ENCODE measurements at places on chromosomes 2 and 18.
A peak's percentile ranks its signal among the peaks of the same experiment; 100 is the strongest.

- no peak for DNase-seq
Measured at GRCh38 chr2:30661173-30662107, 145.8 kb downstream of the CAPN13 start.

DNA sequence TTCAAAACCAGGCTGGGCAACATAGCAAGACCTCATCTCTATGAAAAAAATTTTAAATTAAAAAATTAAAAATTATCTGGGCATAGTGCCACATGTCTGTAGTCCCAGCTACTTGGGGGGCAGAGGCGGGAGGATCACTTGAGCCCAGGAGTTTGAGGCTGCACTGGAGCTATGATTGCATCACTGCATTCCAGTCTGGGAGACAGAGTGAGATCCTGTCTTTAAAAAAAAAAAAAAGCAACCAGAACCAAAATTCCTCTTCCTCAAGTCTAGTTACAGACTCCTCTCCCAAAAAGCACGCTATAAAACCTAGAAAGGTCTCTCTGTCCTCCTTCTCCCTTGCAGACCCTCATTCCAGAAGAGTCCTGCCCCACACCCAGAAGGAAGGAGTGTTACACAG is 23.9 kb downstream of the TNFAIP6 start:
- DNase-seq, result no peak

DNA sequence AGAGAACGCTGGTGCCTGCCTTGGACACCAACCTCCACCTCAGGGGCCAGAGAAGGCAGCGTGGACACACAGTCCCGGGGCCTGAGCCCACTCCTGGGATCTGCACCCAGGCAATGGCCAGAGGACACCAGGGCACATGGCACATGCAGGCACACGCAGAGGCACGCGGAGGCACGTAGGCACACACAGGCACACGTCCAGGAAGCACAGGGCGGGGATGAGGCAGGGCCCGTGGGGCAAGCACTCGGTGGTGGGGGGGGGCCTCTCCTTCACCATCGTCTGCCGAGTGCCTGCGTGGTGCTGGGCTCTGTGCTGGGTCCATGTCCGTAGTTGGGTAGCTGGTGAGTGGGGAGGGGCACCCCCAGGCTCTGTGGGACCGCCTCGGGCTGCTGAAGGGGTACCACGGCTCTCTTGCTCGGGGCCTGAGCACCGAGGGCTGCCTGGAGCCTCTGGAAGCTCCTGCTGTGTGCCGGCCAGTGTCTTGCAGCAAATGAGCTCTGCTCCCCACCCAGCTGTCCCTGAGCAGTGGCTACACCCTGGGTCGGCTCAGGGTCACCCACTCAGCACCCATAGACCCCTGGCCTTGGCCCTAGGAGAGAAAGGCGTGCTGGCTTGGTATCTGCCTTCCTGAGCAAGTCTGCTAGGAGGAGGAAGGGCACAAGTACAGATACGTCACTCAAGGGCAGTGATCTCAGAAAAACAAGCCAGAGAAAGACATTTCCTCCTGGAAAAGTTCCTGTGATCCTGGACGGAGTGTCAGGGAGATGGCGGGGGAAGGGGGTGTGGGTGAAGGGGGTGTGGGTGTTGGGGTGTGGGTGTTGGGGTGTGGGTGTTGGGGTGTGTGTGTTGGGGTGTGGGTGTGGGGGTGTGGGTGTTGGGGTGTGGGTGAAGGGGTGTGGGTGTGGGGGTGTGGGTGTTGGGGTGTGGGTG is 26.4 kb downstream of the RTP5 start:
- no peak for DNase-seq

- no peak for DNase-seq
Measured at GRCh38 chr2:99641999-99642398, 152.2 kb upstream of the REV1 start.

GRCh38 chr2:1340141-1340512 is 73.1 kb upstream of the TPO start:
- DNase-seq, result no peak

GRCh38 chr18:9003406-9004100 is 98.9 kb upstream of the NDUFV2 start:
- DNase-seq, result no peak

GRCh38 chr2:130341562-130342019 is 1.1 kb upstream of the IMP4 start:
- peak; percentile 32 for DNase-seq

- no peak for DNase-seq
Measured at GRCh38 chr2:218810256-218810655, 21.3 kb downstream of the PRKAG3 start.

DNA sequence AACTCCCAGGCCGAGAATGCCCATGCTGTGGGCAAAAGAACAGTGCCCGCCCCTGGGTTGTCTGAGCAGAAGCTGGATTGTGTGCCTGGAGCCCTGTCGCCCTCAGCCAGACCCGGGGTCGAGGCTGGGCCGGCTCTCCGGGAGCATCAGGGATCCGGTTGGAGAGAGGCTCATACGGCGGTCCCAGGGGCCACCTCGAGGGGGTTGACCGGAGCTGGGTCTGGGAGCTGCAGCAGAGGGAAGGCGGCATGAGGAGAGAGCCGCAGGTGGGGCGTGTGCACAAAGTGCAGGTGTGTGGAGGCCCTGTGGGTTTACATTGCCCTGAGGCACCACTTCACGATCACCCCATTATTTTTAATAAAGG is 39.5 kb downstream of the MBP start:
- DNase-seq, result no peak

- DNase-seq, result no peak
Measured at GRCh38 chr2:235301202-235302076, 192.4 kb upstream of the AGAP1 start.

DNA sequence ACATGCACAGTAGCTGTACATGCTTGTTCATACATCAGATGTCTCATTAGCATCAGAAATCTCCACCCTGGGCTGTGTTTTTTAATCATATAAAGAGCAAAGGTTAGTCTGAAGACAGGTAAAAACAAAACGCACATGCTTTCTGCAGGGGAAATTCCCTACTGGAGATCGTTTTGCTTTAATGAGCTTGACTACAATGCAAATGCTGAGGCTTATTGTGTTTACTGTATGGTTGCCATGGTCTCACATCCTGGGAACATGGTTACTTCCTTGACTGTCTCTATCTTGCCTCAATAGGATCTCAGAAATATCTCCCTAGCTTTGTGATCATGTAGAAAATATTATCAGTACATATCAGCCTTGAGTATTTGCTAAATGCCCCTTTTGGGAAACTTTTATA is 336.5 kb upstream of the TFPI start:
- DNase-seq, result no peak

GRCh38 chr2:46352621-46353020 is 55.4 kb downstream of the EPAS1 start:
- no peak for DNase-seq

- DNase-seq, result no peak
Measured at GRCh38 chr2:78417355-78417754, 608.1 kb upstream of the REG3G start.

DNA sequence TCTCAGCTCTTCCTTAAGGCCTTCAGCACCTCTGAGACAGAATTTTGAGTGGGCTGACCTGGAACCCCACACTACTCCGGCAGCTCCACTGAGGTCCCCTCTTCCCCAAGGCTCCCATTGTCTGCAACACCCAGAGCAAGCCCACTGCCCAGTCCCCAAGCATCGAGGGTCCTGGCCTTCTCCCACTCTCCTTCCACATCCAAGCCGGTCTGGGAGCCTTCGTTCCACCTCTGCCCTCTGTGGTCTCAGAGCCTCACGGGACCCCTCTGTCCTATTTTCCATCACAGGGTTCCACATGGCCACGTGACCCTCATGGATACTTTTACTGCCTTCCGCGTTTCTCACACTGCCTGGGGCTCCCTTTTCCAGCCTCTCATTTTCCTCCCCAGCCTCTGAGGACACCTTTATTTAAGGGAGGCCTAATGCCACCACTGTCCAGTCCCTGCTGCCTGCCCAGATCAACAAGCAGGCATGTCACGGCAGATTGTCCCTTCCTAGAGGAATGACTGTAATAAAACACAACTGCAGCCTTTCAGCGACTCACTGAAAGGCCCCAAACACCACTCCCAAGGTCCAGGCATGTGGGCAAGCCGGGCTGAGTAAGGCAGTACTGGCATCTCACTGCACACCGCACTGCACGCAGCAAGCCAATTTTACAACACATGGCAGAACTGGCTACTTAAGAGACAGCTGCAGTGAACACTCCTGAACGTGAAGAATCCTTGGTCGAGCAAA is 7.9 kb upstream of the SALL3 start:
- DNase-seq, result no peak

DNA sequence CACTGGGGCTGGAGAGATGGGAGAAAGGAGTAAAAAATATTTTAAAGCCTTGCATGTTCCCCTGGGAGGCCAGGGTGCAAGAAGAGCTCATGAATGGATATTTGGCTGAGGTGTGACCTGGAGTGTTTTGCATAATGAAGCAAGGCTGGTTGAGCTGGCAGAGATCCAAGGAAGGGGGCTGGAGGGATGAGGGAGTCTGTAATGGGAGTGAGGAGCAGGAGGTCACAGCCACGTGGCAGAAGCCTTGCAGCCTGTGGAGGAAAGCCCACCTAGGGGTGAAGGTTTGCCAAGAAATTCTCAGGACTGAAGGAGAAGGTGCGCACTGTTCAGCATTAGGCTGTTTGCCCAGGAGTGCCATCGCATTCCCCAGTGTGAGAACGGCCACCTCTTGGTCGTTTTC is 40.3 kb upstream of the ATP8B1 start:
- no peak for DNase-seq
